Thyroid gland (tissue), 4 donors: ENCODE measurements at places on chromosomes 1 and 21. TPM values are rescaled to one million over a fixed set of nuclear protein-coding genes. Genes with fewer than 3 reads are reported as not detected.

- DNase-seq = no peak
- H3K4me1 ChIP-seq = no peaks in the 10 kb centered on the region
- H3K4me3 ChIP-seq = no peak overlapping the region
Measured at GRCh38 chr1:114295321-114295720, 141.7 kb upstream of the SYT6 start.

DNA sequence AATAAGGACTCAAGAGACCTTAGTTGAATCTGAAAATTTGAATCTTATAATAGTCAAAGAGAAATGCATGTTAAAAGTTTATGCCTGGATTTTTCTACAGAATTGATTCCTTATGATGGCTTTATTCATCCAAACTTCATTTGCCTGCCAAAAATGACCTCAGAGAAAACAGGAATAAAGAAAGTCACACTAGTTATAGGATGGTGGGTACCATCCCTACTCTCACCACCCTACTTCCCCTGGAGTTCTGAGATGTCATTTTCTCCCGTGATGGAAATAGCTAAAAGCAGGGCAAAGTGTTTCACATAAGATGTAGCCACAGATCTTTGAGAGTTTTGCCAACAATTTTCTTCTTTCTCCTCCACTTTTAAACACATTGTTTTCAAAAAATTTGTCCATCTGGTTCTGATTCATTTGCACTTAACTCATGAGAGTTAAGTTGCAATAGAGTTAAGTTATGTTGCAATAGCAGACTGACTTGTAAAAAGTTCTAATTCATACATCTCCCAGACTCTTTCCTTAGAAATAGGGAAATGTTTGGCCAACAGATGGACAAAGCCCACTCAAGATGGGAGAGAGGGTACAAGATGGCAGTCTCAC is 384.6 kb downstream of the PLPP3 start:
- DNase-seq = no peak
- H3K4me1 ChIP-seq = no peaks in the 10 kb centered on the region
- no peak overlapping the region for H3K4me3 ChIP-seq
- H3K27ac ChIP-seq = no peak overlapping the region
- no peaks in the 10 kb centered on the region for H3K27me3 ChIP-seq

GRCh38 chr1:12087797-12088314 is 24.8 kb downstream of the TNFRSF8 start:
- H3K27me3 ChIP-seq = no peaks in the 10 kb centered on the region
- no peak overlapping the region for H3K4me3 ChIP-seq
- no peak overlapping the region for H3K27ac ChIP-seq
- H3K36me3 ChIP-seq = no peaks in the 10 kb centered on the region

DNA sequence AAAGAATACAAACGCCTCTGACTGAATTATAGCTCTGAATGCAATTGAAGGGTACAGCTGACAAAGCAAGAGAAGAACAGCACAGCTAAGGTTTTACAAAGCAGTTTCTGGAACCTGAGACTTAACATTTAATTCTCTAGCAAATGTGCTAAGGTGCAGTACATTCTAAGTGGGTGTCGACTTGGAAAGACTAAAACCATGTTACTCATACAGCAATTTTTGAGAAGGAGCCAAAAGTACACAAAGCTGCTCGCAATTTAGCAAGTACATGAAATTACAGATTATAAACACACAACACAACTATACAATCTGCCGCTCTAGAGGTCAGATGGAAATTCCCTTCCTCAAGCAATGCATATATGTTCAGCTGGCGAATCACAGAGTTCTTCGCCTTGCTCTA is 121.9 kb downstream of the TIAM1 start:
- H3K27ac ChIP-seq = no peak overlapping the region
- no peaks in the 10 kb centered on the region for H3K4me1 ChIP-seq
- no peaks in the 10 kb centered on the region for H3K36me3 ChIP-seq
- no peak for DNase-seq

DNA sequence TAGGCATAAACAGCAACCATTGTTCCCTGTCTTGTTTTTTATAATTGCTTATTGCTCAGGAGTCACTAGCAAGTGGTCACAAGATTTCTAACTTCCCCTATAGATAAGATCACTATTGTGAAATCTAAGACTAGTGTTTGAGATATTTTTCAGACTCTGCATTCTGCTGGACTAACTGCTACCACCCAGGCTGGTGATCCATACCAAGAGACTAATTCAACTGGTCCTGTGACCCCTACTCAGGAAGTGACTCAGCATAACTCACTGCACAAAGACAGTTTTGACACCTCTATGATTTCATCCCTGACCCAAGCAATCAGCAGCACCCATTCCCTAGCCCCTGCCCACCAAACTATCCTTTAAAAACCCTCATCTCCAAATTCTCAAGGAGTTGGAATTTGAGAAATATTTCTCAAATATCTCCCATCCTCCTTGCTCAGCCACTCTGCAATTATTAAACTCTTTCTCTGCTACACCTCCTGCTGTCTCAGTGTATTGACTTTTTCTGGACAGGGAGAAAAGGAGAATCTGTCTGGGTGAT is 52.7 kb downstream of the TRIM33 start:
- H3K27me3 ChIP-seq = no peaks in the 10 kb centered on the region
- H3K4me3 ChIP-seq = no peak overlapping the region
- no peak for DNase-seq
- H3K4me1 ChIP-seq = peaks cover 7% of the 10 kb centered on the region
- no peak overlapping the region for H3K27ac ChIP-seq

DNA sequence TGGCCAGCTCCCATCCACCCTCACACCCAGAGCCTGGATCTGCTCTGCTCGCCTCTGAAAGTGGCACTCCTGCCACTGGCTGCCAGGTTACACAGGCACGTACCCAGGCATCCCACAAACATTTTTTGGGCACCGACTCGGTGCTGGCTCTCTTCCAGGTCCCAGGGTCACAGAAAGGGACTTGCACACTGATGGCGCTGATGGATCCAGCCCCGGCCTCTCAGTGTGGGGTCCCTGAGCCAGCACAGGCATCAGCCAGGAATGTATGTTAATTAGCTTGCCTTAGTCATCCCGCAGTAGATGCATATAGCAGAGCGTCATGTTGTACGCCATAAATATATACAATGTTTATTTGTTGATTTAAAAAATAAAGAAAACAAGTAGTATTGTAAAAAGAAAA is 537.2 kb downstream of the NPHP4 start:
- no peaks in the 10 kb centered on the region for H3K36me3 ChIP-seq
- H3K27me3 ChIP-seq = no peaks in the 10 kb centered on the region
- H3K4me3 ChIP-seq = no peak overlapping the region
- H3K27ac ChIP-seq = no peak overlapping the region
- H3K4me1 ChIP-seq = no peaks in the 10 kb centered on the region

- H3K4me3 ChIP-seq = no peak overlapping the region
- DNase-seq = no peak
- no peaks in the 10 kb centered on the region for H3K36me3 ChIP-seq
Measured at GRCh38 chr1:207647671-207648333, 2.9 kb downstream of the CR1L start.

Gene SELP
- 6.2 TPM for total RNA-seq

Gene KIF21B
- total RNA-seq = 1.5 TPM

Gene SLC25A34
- total RNA-seq = 1.5 TPM

Gene MED8
- 37.7 TPM for total RNA-seq

Gene IRF6
- total RNA-seq = 41.9 TPM

Gene RCC2
- 34.6 TPM for total RNA-seq
